Sigmoid colon (tissue), 7 donors: ENCODE measurements at places on chromosomes 5 and 9. TPM values are rescaled to one million over a fixed set of nuclear protein-coding genes. Genes with fewer than 3 reads are reported as not detected.

The LMX1B gene
- 0.14 TPM for total RNA-seq

The LHFPL2 gene
- 34.9 TPM for total RNA-seq

The SLC25A2 gene
- not detected for total RNA-seq

The TMEM252 gene
- not detected for total RNA-seq

- no peak for DNase-seq
Measured at GRCh38 chr5:135458356-135458755, 6.2 kb upstream of the TIFAB start.

GRCh38 chr9:81118416-81118815, 570.9 kb downstream of the TLE1 start:
- DNase-seq, result no peak

GRCh38 chr9:114957558-114957957, 27.2 kb upstream of the TNFSF8 start:
- no peak for DNase-seq

- no peak for DNase-seq
Measured at GRCh38 chr9:2453106-2453505, 168.5 kb upstream of the VLDLR start.

- DNase-seq, result no peak
Measured at GRCh38 chr5:160702311-160702803, 149.7 kb downstream of the ATP10B start.

DNA sequence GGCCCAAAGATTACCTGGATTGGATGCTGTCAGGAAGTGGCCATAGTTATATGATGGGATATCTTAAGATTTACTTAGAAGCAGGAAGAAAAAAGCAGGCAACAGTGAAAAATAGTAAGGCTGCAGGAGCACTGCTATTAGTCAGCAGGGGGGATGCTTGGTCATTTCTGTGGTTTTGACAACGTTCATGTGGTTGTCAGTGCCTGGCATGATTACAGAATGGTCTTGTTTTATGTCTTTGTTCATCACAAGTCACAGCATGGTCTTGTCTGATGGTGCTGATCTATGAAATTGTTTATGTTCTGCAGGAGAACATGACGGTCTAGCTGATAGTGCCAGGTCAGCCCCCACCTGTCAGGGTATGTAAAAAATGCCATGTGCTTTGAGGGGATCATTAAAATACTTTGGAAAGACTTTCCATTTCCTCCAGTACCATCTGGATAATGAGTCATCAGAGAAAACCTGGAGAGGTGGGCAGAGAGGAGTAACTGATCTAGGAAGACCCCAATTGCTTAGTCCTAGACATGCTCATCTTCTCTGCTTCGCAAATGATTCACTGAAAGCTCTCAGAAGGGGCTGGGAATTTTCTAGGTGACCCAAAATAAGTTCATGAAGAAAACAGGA, 48.5 kb downstream of the PLGRKT start:
- no peak for DNase-seq

GRCh38 chr9:69211424-69212036, 37.5 kb downstream of the TJP2 start:
- DNase-seq, result no peak

- DNase-seq, result no peak
Measured at GRCh38 chr5:156409834-156410233, 82.9 kb downstream of the SGCD start.

GRCh38 chr5:172213126-172213525, 19.2 kb downstream of the EFCAB9 start:
- no peak for DNase-seq

GRCh38 chr9:137311171-137311985, 9.3 kb upstream of the NRARP start:
- DNase-seq, result no peak
